ENCODE measurements at places on chromosomes 2 and 18.

GRCh38 chr2:140759426-140760156 lies 1371.2 kb downstream of the LRP1B start:
- DNase-seq = no peak

- peak; percentile 68 for DNase-seq
These were observed 403 bp upstream of the CLUL1 start for GRCh38 chr18:596288-596881.

DNA sequence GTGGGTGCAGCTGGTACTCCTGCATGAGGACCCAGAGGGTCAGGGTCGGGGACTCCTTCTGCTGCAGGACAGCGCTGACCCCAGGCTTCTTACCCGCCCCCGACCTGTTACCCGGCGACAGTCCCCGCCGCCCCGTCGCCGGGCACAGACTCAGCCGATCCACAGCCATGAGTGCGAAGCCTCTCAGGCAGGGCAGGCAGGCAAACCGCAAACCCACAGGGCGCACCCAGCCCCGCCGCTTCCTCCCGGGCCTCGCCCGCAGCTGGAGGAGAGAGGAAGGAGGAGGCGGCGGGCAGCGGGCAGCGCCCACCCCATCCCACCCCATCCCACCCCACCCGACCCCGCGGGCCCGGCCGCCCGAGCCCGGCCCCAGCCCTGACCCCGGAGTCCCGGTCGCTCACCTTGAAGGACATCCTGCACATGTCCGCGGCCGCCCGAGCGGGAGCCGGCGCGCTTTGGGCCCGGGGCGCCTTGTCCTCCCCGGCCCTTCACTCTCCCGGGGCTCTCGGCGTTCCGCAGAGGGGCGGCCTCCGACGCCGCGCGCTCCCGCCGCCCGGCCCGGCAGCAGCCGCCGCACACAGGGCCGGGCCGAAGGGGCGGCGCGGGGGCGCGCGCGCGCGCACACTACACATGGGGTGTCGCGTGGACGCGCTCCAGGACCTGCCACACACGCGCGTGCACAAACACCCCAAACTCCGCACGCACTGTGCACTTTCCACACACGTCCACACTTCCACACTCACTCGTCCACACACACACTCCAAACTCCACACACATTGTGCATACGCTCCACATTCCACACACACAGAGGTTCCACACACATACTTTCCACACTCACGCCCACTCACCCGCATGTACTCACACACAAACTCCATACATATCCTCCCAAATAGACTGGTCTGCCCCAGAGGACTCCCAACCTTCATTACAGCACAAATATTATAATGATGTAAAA lies at the start of gene ANKRD29:
Gene ANKRD29 (minus strand): TSS at position 603 of the 955 bp plus-strand sequence. CDS start 181 bp downstream, at position 422.
- no peak for DNase-seq

DNA sequence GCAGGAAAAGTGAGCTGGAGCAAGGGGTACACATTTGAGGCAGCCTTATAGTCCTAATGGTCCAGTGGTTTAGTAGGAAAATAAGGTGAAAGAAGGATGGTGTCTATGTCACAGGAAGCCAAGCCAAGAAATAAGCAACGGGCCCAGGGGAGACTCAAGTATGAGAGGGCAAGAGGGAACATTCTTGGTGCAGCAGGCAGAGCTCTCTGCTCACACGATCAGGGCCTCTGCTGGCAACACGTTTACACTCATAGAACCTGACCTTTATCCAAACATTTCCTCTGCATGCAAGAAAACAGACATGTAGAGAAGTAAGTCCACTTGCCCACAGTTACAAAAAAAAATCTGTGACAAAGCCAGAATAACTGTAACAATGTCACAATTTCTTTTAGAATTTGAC lies 32.6 kb upstream of the LRRC30 start:
- no peak for DNase-seq

DNA sequence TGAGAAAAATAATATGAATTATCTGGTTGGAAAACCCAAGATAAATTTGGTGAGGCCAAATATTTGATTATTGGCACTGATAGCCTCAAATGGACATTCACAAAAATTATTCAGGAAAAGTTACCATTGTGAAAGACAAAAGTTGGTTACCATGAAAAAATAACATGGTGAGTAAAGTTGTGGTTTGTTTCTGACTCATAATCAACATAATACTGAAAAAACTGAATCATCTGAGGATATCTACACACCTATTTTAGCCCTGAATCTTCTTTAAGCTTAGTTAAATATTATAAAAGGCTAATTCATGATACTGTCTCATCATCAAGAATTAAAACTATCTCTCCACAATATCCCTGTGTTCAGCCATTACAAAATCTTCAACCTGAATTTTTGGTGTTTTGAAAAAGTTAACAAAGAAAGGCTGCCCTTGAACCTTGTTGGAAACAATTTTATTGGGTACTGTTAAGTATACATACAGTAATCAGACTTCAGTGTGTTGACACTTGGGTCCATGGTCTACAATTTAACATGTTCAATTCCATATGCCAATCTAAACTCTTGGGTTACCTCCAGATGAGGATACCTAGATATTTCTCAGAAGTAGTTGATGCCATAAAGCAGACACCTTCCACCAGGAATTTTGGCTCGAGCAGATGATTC lies 607.5 kb upstream of the SLC39A10 start:
- DNase-seq = no peak

GRCh38 chr2:172969166-172969565 lies 106.5 kb upstream of the MAP3K20 start:
- DNase-seq = no peak

DNA sequence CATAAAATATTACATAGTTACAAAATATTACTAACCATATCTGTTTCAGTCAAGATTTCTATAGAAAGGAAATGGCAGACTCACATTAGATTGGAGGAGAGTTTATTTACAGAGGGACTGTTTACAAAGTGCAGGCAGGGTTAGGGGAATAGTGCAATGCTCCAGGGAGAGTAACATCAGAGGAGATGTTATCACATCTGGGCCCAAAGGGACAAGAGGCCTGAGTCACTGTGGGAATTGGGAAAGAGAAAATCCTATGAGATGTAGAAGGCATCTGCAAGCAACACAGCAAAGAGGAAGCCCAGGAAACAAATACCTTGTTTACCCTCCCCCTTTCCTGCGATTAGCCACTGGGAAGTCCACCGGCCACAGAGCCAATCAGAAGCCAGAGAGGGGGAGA lies 227.3 kb upstream of the TANK start:
- DNase-seq = no peak

DNA sequence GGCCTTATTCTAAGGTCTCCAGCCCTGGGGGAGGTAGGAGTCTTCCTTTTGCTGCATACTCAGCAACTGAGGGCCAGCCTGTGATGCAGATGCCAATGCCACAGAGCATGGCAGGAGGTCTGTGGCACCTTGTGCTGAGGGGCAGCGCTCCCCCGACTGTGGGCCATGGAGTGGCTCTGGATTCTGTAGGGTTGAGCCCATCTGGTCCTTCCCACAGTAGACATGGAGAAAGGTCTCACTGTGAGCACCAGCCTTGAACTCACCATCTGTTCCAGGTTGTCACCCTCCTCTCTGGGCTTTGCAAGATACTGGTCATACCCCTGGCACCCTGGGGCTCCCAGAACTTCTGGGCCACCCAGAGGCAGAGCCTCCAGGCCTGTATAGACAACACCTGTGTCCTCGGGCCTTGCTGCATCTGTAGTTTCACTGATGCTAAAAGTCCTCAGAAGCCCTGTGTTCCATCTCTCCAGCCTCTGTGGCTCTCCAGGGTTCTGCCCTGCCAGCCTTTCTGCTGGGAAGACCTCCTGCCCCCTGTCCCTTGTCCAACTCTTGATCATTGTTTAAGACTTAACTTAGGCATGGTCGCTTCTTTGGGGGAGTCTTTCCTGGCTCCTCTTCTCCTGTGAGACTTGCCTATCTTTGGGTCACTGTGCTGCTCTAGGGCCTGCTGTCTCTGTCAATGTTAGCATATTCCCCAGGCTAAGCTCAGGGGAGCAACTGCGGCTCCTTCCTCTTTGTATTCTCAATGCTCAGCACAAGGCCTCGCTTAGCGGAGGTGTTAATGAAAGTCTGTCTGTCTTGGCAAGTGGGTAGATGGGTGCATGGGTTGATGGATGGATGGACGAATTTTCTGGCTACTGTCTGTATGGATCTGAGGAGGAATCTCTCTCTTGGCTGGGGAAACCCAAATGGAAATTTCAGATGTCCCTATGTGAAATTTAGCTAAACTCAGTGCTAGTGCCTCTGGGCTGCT lies 160.9 kb downstream of the DYSF start:
- peak; percentile 33 for DNase-seq

- no peak for DNase-seq
These were observed 24.4 kb downstream of the PUM2 start for GRCh38 chr2:20326163-20326780.

GRCh38 chr2:110910423-110910822 lies 178.1 kb downstream of the ACOXL start:
- no peak for DNase-seq

GRCh38 chr2:74036450-74037195 lies 51.9 kb downstream of the TET3 start:
- DNase-seq = no peak

- DNase-seq = no peak
These were observed 184.7 kb upstream of the DLGAP1 start for GRCh38 chr18:4639628-4640310.

DNA sequence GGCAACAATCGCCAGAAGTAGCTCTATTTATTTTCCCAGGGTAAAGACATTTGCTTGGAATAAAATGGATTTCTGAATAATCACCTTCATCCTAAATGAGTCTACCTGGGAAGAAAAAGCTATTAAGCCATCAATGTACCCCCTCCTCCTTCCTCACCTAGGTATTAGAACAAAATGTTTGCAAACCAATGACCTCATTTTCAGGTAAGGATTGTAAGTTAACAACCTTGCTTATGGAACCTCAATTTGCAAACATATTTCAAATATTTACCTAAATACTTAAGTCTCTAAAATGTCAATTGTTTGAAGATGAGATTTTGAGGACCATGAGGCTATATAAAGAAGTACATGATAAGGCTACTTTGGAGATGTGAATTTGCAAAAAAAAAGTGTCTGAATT lies 43.9 kb downstream of the CAVIN2 start:
- DNase-seq = no peak

DNA sequence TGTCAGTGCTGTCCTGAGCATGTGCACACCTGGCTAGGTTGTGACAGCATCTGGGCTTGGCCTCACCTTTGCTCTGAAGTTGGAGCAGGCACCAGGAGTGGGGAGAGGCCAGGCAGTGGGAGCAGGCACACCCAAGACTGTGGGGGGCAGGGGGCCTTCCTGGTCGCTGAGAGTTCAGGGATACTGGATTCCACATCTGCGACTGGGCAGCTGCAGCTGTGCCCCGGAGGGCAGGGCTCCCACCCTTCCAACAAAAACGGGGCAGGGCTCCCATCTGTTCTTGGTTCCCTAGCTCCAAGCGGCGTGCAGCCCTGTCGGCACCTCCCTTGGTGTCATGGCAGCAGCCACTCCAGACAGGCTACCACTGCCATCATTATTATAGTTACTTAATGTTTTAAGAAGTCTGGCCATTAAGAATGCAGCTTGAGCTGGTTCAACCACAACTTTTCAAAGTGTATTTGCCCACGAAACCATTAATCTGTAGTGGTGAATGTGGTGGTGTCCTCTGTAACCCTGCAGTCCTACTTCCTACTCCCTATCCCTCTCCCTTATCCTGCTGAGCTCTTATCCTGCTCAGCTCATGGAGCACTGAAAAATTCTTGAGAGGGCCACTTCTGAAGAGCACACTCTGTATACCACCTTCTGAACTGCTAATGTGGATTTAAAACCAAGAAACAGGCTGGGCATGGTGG lies 48.0 kb upstream of the RAB1A start:
- no peak for DNase-seq

- DNase-seq = no peak
These were observed 13.1 kb downstream of the NDUFB3 start for GRCh38 chr2:201084863-201085262.

- no peak for DNase-seq
These were observed 55.1 kb downstream of the ROCK1 start for GRCh38 chr18:21056545-21056944.

DNA sequence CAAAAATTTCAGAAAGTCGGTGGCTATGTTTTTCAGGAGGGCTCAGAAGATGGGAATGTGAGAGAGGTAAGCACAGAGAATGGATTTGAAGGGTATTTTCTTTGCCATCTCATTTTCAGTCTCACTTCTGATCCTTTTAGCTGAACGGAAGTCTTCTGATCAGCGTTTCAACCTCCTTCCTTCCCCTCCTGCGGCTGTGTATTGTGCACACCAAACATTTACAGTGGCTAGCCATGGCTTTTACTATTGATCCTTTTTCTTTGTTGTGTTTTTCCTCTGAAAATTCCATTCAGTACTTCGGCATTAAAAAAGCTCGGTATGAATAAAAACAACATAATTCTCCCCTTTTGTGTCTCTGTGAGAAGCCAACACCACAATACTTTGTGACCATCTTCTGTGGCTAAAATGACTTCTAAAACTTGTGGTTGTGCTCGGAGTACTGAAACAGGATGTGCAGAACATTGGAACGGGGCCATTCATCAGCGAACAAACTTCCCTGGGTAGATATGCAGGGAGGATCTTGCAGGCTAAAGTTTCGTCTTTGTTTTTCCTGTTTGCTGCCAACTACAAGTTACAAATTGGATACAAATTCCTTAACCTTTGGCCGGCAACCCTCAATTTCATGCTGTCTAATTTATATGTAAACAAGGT lies 260.8 kb upstream of the FAM98A start:
- DNase-seq = no peak

DNA sequence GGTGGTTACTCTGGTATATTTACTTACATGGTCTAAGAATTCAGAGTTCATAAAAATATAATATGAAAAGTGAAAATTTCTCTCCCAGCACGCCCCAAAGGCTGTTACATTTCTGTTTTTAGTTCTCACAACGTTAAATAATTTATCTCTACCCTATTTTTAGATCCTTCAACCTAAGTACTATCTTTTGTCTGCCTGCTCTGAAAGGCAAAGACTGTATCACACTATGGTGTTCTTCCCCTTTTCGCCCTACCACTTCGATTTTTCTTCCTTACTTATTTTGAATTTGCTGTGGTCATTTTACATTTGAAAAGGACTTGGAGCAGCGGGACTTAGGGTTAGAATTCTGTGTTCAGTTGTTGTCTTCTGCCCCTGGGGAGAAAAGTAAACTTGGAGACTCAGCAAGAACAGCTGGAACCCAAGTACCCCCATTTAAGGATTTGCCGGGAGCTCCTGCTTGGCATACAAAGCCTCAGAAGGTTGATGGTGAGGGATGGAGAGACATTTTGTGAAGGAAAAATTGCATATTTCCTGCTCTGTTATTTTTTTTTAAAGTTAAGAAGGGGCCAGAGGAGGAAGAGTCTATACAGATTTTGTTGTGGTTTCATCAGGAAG lies 19.0 kb downstream of the ADAM23 start:
- peak; percentile 62 for DNase-seq

All from H1 (cell line).